ENCODE measurements at places on chromosomes 6 and 20.

- DNase-seq = no peak
These were observed 68.8 kb upstream of the EPB41L1 start for GRCh38 chr20:36085686-36086267.

DNA sequence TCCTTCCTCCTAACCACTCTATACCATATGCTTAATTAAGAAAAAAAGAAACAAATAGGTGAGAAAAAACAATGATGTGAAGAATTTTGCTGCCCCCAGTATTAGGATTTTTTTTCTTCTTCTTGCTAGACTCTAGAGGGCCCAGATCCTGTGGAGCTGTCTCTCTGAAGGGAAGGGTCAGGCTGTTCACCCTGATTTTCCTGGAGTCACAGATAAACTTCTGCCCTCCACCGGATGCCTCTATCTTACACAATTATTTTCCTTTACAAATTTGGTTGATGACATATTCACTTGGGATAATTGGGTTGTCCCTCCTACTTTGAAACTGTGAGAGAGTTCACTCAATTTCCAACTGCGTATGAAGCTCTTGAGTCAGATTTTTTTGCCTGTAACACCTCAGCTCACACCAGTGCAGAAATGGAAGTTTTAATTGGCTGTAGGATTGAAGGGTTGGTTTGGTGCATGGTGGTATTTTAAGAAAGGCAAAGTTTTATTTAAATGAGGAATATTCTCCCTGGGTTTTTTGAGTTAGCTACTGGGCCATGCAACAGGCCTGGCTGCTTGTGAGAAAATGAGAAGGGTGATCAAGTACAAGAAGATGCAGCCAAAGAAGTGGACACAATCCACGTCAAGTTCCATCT, 73.7 kb upstream of the ESR1 start:
- no peak for DNase-seq

GRCh38 chr6:95866732-95867131, 149.0 kb upstream of the FUT9 start:
- DNase-seq = no peak

GRCh38 chr6:57033228-57033627, 13.3 kb upstream of the KIAA1586 start:
- DNase-seq = no peak

DNA sequence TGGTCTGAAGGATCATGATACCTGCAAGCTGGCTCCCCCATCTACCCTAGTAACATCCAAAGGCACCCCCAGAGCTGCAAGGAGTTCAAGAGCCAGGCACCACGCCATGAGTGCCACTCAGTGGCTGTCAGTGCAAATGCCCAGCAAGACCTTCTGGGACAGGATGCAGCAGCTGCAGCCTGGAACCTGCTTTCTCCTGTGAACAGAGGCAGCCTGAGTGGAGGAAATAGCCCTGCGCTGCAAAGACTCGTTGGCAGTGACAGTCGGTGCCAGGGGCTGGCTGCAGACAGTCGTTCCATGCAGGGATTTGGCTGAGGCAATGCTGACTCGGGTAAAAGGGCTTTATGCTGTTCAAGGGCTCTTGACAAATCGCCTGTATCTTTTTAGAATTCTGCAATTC, 15.7 kb upstream of the SSTR4 start:
- no peak for DNase-seq

DNA sequence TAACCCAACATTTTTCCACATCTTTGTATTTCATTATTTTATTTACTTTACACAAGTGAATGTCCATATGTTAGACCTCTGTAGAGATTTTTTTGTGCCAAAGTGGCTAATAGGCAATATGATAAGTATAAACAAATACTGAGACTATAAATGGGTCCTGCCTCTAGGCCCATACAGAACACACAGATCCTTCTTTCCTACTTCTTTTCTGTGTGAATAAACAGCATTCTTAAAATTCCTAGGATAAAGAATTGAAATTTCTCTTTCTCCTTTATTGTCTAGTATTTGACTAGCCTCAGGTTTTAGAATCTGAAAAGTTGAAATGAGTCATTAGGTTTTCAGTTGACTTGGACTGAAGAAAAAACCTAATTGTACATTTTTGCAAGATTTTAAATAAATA, 46.3 kb upstream of the HS3ST5 start:
- no peak for DNase-seq

DNA sequence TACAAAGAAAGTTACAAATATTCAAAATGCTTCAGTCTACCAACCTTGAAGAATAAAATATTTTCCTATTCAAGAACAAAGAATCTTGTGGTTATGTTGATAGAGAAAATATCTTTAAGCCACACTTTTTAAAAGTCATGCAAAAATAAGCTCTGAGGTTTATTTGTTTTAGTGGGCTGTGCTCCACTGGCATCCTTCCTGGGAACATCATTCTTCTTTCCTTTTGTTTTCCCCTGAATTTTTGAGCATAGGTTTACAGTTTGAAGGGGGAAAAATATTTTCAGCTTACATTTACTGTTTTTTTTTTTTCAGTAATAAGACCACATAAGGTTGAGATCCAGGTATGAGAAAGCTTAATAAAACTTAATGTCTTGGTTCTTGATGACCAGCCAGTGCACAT, 72.0 kb upstream of the BACH2 start:
- no peak for DNase-seq

DNA sequence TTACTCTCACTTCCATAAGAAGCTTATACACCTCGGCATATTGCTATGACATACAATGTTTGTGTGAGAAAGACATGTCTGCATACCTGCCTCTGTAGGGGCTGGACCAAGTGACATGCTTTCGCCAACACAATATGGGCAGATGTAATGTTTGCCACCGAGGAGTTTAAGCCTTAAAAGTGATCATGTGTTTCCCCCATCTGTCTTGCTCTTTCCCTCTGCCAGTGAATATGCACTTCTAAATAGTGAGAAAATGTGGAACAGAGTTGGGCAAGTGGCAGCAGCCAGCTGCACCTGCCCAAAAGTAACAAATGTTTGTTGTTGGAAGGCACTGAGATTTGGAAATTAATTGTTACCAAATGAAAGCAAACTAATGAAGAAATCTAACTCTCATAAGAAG, 274.8 kb upstream of the BTBD3 start:
- no peak for DNase-seq

DNA sequence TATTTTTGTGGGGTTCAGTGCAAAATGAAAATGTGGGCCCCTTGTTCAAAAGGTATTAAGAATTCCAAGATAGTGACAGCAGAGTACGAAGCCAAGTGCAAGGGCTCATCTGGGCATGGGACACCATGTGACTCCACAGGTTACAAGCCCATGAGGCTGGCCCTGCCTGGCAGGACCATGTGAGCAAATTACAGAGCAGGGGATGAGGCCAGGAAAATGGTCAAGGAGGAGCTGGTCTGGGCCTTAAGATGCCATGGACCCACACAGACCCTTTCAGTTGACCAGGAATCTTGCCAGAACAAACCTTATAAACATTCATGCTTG, 86.9 kb downstream of the SNX5 start:
- no peak for DNase-seq

DNA sequence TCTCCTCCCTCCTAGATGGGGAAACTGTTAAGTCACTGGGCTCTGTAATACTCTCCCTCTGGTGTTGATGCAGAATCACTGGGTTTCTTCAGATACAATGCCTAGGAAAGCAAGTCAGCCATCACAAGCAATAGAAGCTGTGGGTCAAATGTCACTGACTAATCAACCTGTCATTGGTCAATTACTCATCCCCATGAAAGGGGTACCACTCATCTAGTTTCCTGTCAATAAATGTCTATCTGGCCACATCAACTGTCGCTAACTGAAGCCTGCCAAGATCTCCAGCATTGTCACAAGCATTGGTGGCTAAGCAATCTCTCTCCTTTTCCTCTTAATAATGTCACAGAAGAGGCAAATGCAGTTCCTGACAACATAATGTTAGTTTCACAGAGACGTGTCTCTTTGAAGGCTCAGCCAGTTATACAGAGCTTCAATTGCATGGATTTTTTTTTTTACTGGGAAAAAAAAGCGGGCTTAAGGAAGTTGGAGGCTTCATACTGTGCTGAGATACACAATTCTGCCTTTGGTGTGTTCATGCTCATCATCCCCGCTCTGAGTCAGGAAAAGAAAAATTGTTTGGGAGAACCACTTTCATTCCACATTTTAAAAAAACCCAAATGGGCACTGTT, 355.9 kb downstream of the BTBD9 start:
- DNase-seq = no peak

- no peak for DNase-seq
These were observed 16.6 kb upstream of the MAPK13 start for GRCh38 chr6:36113703-36114102.
